ENCODE measurements at places on chromosomes 1 and 21.

GRCh38 chr1:66346873-66347272, 187.1 kb upstream of the SGIP1 start:
- DNase-seq: no peak

DNA sequence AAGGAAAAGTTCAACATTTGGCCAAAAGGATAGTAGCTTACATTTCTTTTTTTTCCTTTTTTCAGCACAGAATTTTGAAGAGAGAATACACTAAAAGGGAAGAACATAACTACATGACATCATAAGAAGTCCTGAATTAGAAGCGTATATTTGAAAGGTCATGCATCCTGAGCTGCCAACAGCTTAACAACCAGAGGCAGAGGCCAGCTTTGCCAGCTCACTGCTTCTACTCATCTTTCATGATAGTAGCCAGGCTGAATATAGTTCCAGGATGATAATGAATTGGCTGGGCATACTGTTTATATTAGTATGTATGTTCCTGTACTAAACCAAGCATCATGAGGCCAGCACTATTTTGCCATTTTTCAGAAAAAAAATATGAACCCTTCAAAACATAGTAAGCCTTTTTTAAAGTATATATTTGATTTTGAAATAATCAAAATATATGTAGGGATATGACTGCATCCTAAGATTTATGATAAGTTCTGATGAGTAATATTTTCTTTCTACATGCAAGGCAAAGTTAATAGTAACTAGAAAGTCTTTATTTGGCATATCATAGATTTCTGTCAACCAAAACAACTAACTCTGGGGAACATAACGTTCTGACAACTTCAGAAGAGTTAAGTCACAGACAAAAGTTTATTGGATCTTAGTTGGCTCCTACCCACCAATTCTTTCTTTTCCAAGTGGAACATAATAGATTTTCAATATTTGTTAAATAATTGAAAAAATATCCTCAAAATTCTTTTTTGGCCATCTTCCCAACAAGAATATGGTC, 123.2 kb downstream of the DPYD start:
- DNase-seq: no peak

- DNase-seq: no peak
Measured at GRCh38 chr21:36384885-36385232, 333 bp upstream of the CHAF1B start.

DNA sequence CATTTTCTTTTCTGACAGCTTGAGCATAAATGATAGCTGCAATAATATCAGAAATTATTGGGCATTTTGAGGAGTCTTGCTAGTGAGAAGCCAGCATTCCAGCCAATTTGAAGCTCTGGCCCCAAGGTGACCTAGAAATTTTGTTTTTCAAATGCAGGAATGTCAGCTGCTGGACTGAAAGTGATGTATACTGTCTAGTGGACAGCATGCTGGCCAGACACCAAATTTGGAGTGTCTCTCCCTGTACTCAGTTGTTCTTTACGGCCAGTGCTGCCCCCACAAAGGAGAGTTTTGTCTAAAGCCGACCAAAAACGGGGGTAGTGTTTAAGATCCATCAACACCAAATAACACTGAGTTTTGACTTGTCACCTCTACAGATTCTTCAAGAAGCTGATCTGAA, 5.2 kb downstream of the RGS7 start:
- DNase-seq: no peak

- no peak for DNase-seq
Measured at GRCh38 chr1:193062698-193063463, 3.5 kb downstream of the RO60 start.

DNA sequence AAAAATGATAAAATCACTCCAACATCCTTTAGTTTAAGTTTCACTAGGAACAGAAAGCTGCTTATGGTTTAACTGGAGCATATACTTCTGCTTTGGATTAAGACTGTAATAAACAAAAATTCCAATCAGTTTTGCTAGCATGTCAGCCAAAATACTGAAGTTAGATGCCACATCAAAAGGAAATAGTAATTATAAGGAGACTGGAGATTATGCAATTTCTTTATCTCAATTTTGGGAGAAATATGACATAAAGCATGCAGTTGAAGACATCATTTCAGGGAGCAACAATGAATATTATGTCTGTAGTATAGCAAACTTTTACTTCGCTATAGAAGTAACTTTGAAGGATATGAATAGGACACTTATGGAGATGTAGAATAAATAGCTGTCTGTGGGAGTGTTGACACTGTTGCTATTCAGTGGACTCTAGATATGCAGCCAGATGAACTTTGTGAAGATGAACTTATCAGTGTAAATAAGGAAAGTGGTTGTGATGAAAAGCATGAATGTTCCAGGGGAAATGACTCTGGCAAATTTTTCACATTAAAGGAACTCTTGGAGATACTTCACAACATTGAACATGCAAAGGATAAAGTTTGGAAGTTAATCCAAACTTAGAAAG, 107.8 kb downstream of the RABGAP1L start:
- DNase-seq: no peak

DNA sequence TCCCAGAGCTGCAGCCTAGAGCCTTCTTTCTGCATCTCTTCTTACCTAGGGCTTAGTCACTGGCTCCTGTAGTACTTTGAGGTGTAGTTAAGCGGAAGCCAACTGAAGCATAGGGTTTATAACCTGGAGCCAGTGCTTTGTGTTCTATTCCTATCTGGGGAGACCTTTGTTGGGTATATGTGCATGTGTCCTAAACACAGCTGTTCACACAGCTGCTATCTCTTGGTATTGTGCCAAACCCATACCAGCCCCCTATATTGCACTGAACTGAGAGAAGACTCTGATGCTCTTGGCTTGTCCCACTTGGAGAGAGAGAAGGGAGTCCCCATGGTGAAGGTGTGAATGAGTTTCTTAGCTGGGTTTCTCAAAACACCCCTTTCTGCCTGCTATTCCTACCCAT, 17.2 kb upstream of the NFASC start:
- DNase-seq: no peak

- DNase-seq: no peak
Measured at GRCh38 chr1:176220100-176220689, 13.1 kb upstream of the COP1 start.

GRCh38 chr1:59266180-59266926, 30.5 kb upstream of the FGGY start:
- DNase-seq: no peak

GRCh38 chr1:72010094-72010431, 272.3 kb downstream of the NEGR1 start:
- no peak for DNase-seq

DNA sequence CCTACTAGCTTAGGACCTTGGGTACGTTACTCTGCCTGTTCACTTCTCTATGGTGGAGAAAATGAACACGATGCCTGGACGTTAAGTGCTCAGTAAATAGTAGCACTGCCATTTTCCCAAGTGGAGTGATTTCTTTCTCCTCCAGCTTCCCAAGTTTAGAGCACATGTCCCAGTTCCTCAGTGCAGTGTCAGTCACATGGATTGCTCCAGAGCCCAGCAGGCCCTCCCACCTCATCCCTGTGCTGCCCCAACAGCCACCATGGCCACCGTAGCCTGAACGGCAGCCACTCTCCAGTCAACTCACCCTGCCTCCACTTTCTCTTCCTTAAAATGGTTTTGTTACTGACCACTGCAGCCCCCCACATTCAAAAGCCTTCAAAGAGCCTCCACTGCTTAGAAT, 8.5 kb downstream of the STMN1 start:
- DNase-seq: no peak

DNA sequence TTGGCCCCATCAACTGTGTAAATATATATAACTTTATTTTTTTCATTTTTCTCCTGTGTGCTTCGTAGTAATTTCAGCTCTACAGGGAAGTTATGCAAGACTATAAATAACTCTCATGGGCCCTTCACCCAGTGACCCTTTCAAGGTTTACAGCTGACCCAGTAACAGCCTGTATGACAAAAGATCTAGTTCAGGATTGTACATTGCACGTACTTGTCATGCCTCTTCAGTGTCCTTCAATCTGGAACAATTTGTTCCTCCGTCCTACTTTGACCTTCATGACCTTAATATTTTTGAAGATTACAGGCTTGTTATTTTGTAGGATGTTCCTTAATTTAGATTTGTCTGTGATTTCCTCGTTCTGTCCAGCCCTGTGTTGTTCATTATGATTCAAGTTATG, 40.5 kb downstream of the BRINP2 start:
- no peak for DNase-seq

GRCh38 chr1:77287535-77287934, 5.7 kb downstream of the AK5 start:
- no peak for DNase-seq

DNA sequence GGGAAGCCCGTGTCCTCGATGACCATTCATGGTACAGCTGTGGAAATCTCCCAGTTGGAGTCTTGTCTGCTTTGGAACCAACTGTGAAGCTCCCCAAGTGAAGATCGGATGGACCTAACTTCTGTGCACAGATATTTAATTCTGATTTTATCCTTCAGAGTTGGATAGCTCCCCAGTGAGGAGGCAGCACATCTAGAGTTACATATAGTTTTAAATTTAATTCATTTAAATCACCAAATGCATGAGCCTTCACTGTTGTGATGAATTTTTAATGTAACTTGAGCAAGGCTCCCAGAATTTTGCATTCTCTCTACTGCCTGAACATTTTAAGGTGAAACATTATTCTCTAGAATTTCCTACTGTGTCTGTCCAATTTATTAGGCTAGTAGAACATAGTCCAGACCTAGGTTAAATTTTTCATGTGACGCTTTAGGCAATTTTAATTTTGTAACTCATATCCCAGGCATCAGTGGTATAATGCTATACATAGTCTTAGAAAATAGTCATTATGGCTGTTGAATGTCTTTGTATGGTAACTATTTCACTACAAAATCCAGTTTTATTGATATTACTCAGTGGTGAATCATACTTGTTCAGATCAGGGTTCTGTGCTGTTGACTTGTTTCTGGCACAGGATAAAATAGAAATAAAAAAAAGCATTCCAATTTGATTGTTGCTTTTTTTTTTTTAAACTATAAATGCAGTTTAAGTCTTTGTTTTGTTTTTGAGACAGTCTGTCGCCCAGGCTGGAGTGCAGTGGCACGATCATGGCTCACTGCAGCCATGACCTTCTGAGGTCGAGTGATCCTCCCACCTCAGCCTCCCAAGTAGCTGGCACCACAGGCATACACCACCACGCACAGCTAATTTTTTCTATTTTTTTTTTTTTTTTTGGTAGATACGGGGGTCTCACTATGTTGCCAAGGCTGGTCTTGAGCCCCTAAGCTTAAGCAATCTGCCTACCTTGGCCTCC, 66.9 kb downstream of the PRDM2 start:
- DNase-seq: peak; percentile 84

DNA sequence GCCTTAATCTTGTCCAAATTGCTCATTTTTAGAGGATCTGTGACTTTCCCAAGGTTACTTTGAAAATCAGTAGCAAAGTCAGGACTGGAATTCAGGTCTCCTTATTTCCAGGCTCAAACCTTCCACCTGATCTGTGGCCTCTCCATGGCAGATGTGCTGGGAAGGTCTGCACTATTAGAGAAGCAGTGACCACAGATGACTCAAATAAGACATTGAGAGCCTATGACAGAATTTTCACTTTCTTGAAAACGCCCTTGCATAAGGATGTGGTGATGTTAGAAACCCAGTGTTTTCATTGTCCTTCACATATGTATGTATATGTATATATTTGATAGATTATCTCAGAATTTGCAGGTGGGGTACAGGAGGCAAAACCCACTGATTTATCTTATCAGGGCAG, 45.3 kb downstream of the TTC39A start:
- DNase-seq: no peak

- DNase-seq: no peak
Measured at GRCh38 chr21:45256912-45257672, 30.6 kb downstream of the POFUT2 start.

DNA sequence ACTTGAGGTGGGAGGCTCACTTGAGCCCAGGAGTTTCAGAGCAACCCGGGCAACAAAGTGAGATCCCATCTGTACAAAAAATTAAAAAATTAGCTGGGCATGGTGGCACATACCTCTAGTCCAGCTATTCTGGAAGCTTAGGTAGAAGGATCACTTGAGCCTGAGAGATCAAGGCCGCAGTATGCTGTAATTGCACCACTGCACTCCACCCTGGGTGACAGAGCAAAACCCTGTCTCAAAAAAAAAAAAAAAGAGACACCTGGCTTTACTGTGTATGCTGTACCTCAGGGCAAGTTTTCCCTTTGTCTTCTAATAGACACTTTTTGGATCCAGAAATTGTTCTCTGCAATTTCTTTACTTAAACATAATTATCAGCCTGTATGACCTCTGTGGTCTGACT, 23.1 kb upstream of the RCC1 start:
- DNase-seq: no peak

DNA sequence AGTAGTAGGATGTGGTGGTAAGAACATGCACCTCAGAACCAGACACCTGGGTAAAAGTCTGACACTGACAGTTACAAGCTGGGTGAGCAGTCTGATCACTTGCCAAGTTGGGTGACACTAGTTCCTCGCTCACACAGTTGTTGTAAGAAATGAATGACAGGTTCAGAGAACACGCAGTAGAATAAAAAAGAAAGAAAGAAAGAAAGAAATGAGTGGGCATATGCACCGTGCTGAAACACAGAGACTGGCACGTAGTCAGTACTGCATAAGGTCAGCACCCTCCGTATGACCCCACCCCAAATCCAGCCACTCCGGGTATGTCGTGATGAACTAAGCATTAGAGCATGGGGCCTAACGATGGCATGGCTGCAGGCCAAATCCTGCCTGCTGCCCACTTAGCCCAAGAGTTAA, 90.6 kb downstream of the GLUL start:
- DNase-seq: no peak

DNA sequence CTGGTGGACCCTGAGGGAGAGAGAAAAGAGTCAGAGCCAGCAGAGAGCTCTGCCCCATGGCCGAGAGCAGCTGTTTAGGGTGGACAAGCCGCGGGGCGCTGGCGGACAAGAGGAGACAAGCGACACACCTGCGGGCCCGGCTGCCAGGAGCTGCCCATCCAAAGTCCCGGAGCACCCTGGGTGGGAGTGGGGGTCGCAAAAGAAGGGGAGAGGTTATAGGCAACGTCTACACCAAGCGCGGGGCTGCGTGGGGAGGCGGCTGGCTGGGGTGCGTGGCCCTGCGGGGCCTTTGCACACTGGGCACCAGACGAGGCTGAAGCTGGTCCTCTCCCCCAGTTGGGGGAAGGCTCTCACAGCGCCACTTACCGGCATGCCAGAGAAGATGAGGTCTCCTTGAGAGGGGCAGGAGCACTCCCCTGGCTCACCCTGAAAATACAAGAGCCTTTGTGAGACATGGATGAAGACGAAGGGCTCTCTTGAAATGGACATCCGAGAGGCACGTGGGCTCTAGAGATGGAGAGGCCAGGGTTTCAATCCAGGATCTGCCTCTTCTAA, 24.1 kb downstream of the COL16A1 start:
- no peak for DNase-seq

- no peak for DNase-seq
Measured at GRCh38 chr1:173005196-173005864, 45.4 kb downstream of the TNFSF18 start.

GRCh38 chr1:190124068-190124467, 353.6 kb downstream of the BRINP3 start:
- no peak for DNase-seq

GRCh38 chr1:178645808-178646200, 79.2 kb upstream of the RALGPS2 start:
- peak; percentile 70 for DNase-seq

- no peak for DNase-seq
Measured at GRCh38 chr1:219783605-219784235, 144.6 kb downstream of the SLC30A10 start.

Data from BJ (cell line).